Suppressor macrophage treated with lipopolysaccharide for 1 hour (primary cell): ENCODE measurements at places on chromosomes 3 and 15.

- no peak for DNase-seq
Observed at GRCh38 chr15:90570643-90571042, 40.9 kb downstream of the CRTC3 start.

DNA sequence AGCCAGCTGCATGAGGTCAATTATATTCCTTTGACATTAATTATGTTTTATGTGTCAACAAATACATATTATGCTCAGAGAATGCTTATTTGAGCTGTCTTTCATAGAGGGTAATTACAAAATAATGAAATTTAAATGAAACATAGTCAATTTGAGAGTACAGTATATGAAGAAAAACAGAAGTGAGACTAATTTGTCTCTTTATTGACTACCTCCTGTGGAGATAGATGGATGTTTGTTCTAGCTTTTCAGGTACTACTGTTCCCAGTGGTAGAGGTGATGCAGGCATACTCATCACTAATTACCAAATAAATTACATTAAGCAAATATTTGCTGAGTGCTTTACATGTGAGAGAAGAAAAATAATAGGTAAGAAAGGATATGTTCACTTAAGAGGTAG, 1129.6 kb downstream of the OTOL1 start:
- DNase-seq = no peak

- no peak for DNase-seq
Observed at GRCh38 chr3:33111581-33111980, 2.2 kb upstream of the CRTAP start.

- peak; percentile 43 for DNase-seq
Observed at GRCh38 chr15:57395292-57395691, 19.0 kb downstream of the CGNL1 start.

- no peak for DNase-seq
Observed at GRCh38 chr15:50633653-50634052, 52.9 kb downstream of the TRPM7 start.

DNA sequence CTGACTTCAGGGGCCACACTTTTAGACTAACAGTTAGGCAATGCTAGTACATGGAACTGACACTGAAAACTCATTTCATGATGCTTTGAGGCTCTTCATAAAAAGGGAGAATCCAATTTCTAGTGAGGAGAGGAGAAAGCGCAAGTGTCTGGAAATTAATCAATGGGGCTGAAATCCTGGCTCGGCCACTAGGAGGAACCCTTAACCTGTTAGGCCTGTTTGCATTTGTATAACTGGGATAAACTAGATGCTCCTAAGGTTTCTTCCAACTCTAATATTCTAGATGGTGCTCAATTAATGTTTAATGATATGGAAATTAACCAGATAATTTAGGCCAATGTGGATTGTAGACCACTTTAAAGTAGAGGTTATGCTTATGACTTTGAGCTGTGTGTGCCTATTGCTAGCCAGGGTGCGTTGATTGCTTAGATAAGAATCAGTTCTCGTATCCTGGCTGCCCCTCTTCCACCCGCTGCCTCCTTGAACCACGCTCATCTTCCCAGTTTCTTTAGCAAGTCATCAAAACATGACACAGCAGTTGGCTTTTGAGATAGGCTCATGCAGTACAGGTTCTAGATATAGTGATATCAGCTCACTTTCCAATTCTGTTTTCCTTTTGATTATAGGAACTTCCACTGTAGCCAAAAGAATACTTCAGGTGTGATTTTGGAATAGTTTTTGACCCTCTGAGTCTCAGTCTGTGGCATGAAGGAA, 16.8 kb upstream of the CRBN start:
- peak; percentile 23 for DNase-seq

GRCh38 chr15:100495861-100496260, 32.9 kb downstream of the CERS3 start:
- no peak for DNase-seq

- no peak for DNase-seq
Observed at GRCh38 chr3:4848176-4848825, 130.9 kb upstream of the BHLHE40 start.

GRCh38 chr3:192122832-192123594, 604.3 kb downstream of the FGF12 start:
- no peak for DNase-seq

DNA sequence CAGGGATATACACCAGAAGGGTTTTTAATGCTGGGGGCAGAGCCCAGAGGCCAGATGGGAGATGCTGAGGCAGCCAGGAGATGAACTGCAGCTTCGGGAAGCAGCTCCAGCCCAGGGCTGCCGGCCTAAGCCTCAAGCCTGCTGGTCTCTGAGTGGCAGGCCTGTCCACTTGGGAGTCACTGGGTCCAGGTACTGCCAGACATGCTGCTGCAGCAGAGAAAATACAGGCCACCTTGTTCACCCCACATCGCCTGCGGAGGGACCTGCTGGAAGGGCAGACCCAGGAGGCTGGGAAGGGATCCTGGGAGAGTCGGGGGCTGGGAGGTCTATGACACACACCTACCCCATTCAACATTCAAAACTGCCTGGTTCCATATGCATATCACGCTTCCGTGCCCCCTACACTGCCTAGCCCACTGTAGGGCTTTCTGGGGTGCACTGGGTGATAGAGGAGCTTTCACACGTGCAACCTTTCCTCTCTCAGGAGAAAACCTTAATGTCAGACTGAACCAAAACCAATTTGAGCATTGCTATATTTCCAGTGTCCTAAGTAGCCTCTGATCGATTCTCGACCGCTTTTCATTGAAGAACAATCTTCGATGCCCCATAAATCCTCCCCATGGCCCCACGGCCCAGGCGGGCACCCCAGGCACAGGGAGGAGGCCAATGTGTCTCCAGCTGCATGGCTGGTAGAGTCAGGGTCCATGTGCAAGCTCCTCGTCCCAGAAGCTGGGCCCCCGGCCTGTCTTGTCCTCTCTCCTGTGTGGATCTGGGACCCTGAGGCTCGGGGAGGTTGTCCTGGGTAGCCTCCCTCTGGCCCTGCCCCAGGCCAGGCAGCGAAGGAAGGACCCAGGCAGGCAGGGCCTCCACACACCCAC, 147.4 kb downstream of the ATP10A start:
- DNase-seq = no peak

DNA sequence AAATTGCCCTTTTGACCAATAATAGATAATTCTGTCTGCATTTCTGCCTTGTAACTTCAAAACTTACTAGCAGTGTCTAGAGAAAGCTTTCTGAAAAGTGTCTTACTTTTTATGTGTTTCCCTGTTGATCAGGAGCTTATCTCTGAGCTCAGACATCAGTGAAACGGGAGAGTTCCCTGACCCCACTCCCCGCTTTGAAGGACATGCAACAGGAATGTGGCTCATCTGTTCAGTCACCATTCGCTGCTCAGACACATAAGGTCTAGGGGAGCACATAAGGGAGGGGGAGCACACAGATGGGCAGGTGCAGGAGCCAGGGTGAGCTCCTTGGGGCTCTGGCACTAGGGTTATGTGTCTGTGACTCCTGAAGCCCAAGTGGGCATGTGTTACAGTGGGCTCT, 205.0 kb downstream of the FEZF2 start:
- DNase-seq = no peak

GRCh38 chr3:22981166-22981565, 222.0 kb upstream of the UBE2E2 start:
- DNase-seq = no peak

DNA sequence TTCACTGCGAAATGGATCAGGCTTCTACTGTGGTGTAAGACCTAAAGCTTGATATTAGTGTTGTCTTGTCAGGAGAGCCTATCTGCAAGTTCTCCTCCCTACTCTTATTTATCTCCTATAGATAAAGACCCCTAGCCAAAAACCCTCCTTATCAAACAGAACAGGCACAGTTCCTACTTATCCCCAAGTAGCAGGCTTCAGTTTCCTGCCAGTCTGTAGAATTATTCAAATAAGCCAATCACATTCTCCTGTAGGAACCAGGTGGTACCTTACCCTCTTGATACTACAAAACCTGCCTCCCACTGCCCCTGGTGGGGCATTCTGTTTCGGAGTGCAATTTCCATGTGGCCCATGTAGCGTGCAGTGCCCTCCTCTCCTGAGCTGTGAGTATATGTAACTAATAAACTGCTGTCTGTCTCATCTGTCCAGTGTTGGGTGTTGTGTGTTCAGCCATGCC, 28.7 kb downstream of the HDGFL3 start:
- no peak for DNase-seq

- DNase-seq = no peak
Observed at GRCh38 chr3:127760791-127761440, 61.4 kb downstream of the MGLL start.

DNA sequence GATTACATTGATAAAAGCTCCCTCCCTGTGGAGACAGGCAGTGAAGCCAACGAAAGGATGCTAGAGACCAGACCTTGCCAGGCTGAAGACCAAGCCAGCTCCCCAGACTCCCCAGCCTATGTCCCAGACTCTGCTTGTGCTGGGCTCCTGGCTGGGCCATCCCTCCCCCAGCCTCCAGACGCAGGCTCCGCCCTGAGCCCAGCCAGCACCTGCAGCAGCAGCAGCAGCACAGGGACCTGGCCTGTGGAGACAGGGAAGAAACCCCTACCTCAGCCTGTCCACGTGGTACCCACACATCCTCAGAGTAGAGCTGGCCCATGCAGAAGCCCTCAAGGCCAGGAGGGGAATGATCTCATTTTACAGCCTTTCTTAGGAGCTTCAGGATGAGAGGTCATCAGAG, 13.3 kb downstream of the ANKRD63 start:
- no peak for DNase-seq

GRCh38 chr15:97189162-97189780, 771.2 kb upstream of the ARRDC4 start:
- no peak for DNase-seq

DNA sequence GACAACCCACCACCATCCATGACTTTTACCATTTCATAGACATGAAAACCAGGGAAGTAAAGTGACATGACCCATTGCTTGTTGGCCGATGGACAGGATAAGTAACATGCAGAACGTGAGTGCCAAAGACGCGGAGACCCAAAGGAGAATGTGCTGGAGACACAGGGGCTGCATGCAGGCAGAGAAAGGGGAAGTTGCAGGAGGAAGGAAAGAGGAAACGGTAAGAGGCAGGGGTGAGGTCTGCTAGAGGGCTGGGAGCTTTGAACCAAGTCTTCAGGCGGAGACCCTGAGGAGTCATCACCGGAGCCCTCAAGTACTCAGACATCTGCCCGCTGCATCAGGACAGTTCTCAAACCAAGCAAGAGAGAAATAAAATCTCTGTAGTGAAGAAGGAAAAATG, 34.9 kb downstream of the MAGEF1 start:
- peak; percentile 73 for DNase-seq

DNA sequence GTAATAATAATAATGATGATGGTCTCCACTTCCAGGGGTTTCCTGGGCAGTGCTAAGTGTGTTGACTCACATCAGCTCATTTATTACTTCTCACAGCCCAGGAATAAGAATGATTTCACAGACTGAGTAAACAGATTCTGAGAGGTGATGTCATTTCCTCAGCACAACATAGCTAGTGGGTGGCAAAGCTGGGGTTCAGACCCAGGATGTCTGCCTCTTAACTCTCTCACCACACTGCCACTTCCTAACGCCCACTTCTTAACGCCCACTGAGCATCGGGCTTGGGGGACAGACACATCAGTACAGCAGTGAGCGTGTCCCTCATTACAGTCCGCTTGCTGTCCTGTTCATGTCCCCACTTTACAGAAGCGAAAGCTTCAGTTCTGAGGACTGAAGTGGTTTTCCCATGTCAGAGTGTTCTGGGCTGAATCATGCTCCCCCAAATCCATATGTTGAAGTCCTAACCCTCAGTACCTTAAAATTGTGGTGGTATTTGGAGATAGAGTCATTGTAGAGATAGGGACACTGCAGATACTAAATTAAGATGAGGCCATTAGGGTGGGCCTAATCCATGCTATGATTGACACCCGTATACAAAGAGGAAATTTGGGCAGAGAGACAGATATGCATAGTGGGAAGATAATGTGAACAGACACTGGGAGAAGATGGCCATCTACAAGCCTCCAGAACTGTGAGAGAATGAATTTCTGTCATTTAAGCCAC, 68.0 kb downstream of the ATP2B2 start:
- peak; percentile 88 for DNase-seq

GRCh38 chr3:48897460-48898376, 964 bp downstream of the SLC25A20 start:
- DNase-seq = peak; percentile 11

GRCh38 chr3:93924491-93924890, 49.2 kb downstream of the PROS1 start:
- DNase-seq = no peak

GRCh38 chr15:81954158-81954783, 91.5 kb downstream of the MEX3B start:
- no peak for DNase-seq

- no peak for DNase-seq
Observed at GRCh38 chr3:186598108-186598784, 14.6 kb upstream of the AHSG start.

DNA sequence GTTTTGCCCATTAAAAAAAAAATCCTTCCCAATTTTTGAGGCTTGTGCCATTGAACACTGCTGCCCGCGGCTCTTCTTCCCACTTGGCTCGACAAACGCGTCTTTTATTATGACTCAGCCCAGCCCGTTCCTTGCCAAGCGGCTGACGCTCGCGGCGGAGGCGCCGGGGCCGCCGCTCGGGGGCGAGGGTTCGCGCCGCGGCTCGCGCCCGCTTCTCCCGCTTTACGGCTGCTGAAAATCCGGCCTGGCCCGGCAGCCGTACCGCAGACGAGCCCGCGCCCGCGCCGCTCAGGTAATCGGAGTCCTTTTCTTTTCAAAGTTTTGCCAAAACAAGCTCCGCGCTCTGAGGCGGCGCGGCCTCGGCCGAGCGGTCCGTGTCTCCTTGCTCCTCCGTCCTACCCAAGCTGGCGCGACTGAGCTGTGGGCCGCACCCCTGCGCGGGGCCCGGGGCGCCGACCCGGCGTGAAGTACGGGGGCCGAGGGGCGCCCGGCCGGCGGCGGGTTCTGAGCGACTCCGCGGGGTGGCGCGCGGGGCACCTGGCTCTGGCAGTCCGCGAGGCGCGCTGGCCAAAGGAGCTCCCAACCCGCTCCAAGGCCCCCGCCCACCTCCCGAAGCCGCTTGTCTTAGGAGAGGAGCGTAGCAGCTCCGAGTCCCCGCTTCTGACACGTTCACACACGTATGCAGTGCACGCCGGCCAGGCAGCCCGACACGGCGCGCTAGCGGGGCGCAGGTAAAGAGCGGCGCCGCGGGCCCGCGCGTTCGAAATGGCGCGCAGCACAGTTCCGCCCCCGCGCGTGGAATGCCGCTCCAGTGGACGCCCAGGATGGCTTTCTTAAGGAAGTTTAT, 418.2 kb upstream of the NAALADL2 start:
- DNase-seq = peak; percentile 85

DNA sequence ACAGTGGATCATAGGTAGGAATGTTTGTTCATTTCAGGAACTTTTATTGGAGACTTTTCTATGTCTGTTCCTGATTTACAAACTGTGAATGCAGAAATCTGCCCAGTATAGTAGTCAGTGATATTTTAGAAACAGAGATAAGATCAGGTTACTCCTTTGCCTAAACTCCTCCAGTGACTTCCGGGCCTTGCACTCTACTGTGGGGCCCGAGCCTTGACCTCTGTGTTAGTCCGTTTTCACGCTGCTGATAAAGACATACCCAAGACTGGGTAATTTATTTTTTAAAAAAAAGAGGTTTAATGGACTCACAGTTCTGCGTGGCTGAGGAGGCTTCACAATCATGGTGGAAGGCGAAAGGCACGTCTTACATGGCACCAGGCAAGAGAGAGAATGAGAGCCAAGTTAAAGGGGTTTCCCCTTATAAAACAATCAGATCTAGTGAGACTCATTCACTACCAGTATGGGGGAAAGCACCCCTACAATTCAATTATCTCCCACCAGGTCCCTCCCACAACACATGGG, 127.1 kb downstream of the DNAJB8 start:
- no peak for DNase-seq
